ENCODE measurements at places on chromosomes 12 and 14. TPM values are rescaled to one million over a fixed set of nuclear protein-coding genes. Genes with fewer than 3 reads are reported as not detected.

Gene INF2
- 95.8 TPM for total RNA-seq

Gene FAM216A
- 10.1 TPM for total RNA-seq

Gene SERPINA6
- total RNA-seq: not detected

Gene GALNT6
- total RNA-seq: 16.4 TPM

Gene AKAP5
- 0.54 TPM for total RNA-seq

Gene PSMB11
- total RNA-seq: not detected

Gene LHX5
- 2.4 TPM for total RNA-seq

Gene SLC35E3
- total RNA-seq: 4.9 TPM

Gene OAS3
- total RNA-seq: 29.5 TPM

Gene KRT86
- 1.5 TPM for total RNA-seq

Gene TSHR
- total RNA-seq: not detected

Gene RNASE3
- total RNA-seq: not detected

Gene SLC5A8
- total RNA-seq: not detected

Gene BCL2L14
- total RNA-seq: 0.30 TPM

Gene DCN
- total RNA-seq: 3.6 TPM

Gene PIK3C2G
- not detected for total RNA-seq

Gene CABP1
- 0.84 TPM for total RNA-seq

Gene RNASE4
- 3.9 TPM for total RNA-seq

Gene C14orf39
- total RNA-seq: not detected

Gene LTBP2
- total RNA-seq: 1.5 TPM

Gene GPR65
- total RNA-seq: 0.05 TPM

Gene RPL10L
- not detected for total RNA-seq
